Activated naive CD8-positive, alpha-beta T cell treated with anti-CD3 and anti-CD28 coated beads, Interleukin-2, amount 50 U/mL, for 24 hours (primary cell): ENCODE measurements at places on chromosomes 1 and 21.

DNA sequence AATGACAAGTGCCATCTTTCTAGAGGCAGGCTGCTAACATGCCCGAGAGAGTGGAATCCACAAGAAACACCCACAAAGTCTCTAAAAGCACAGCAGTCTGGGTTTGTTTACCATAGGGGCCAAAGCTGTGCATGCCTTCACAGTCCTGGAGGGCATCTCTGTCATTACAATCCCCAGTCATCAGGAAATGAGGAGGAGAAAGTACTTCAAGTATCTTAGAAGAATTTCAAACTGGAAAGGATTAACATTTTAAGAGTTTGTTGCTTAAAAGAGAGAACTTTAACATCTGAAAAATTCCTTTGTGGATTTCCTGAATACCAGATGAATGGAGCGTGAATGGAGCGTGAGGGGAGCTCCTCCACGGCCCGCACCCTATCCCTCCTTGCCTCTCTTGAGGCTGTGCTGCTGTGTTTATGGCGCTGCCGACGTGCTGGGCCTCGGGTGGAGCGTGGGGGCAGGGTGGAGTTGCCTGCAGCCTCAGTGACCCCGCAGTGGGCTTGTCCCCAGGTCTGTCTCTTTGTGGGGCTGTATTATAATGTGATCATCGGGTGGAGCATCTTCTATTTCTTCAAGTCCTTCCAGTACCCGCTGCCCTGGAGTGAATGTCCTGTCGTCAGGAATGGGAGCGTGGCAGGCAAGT is 23.3 kb downstream of the SLC6A17 start:
- no peak for DNase-seq

DNA sequence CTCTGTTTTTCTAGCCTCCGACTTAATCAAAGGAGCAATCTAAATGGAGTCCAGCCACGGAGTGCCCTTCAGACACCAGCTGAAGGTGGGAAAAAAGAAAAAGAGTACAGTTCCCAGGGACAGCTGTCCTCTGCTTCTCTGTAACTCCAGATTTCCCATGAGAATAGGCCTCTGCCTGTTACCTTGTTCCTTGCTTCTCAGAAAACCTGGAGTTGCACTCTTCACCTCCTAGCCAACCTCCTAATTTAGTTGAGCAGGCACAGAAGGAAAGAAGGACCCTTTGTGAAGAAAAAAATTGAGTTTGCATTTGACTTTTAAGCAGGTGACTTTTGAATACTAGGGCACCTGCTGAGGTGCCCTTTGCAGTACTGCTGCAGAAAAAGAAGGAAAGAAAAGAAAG is 8.3 kb downstream of the BARHL2 start:
- DNase-seq: no peak

- DNase-seq: no peak
Measured at GRCh38 chr1:43951021-43951985, 4.6 kb downstream of the IPO13 start.

DNA sequence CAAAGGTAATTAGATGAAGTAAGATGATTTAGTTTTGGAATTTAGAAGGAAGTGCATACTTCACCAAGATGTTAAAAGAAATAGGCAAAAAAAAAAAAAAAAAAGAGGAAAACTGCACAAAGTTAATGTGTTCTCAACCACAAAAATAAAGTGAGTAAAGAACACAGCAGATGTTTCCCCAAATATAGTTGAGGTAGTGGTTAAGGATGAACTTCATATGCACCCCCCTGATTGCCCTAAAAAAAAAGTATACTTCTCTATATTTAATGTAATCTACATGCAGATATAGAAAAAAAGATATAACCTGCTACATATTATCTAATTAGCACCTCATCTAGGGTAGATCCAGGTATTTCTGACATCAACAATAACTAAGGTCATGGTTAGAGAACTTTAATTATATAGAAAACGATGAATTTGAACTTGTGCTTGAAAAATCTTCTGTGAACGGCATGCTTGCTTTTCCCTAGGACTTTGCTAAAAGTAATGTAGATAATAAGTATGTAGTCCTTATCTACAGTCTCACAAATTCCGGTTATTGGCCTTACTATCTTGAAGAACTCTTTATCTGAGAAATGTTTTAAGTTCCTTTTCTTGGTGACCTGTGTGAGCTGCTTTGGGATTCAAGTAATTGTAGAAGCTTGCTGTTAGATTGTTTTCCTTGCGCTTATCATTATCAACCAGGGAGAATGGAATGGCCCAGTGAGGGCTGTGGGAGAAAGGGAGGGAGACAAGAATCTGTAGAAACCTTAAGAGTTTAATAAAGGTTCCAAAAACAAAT is 70.1 kb upstream of the LRRC7 start:
- no peak for DNase-seq

DNA sequence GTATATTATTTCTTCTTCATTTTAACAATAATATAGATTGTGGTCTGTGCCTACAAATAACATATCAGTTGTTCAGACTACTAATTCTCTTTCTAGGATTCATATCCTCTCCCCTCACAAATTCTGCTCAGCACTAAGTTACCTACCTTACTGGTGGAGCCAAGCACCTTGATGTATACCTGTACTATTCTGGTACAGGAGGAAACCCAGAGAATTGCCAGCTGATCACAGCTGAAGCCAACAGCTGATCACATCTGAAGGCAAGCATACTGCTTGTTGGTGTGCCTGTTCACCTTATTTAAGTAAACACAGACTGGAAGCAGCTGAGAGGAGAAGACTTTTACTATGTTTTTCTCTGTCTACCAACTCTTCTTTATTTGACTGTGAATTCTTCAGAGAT is 101.8 kb downstream of the PBX1 start:
- DNase-seq: no peak

GRCh38 chr1:76074321-76075187 is at the start of gene ST6GALNAC3:
ST6GALNAC3 (plus strand) TSS chr1:76074746.
- DNase-seq: peak; percentile 77

GRCh38 chr1:160127865-160128523 is 12.4 kb downstream of the ATP1A2 start:
- DNase-seq: no peak

GRCh38 chr1:19651141-19651737 is 7.1 kb downstream of the NBL1 start:
- peak; percentile 54 for DNase-seq

- no peak for DNase-seq
Measured at GRCh38 chr1:222129041-222129440, 387.2 kb upstream of the DUSP10 start.

- no peak for DNase-seq
Measured at GRCh38 chr1:192311281-192311680, 5.5 kb upstream of the RGS21 start.

GRCh38 chr21:34950980-34951379 is 98.1 kb downstream of the RUNX1 start:
- no peak for DNase-seq

DNA sequence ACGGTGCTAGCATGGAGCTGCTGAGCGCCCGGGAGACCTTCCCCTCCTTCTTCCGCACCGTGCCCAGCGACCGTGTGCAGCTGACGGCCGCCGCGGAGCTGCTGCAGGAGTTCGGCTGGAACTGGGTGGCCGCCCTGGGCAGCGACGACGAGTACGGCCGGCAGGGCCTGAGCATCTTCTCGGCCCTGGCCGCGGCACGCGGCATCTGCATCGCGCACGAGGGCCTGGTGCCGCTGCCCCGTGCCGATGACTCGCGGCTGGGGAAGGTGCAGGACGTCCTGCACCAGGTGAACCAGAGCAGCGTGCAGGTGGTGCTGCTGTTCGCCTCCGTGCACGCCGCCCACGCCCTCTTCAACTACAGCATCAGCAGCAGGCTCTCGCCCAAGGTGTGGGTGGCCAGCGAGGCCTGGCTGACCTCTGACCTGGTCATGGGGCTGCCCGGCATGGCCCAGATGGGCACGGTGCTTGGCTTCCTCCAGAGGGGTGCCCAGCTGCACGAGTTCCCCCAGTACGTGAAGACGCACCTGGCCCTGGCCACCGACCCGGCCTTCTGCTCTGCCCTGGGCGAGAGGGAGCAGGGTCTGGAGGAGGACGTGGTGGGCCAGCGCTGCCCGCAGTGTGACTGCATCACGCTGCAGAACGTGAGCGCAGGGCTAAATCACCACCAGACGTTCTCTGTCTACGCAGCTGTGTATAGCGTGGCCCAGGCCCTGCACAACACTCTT is 1.1 kb downstream of the TAS1R3 start:
- DNase-seq: no peak

DNA sequence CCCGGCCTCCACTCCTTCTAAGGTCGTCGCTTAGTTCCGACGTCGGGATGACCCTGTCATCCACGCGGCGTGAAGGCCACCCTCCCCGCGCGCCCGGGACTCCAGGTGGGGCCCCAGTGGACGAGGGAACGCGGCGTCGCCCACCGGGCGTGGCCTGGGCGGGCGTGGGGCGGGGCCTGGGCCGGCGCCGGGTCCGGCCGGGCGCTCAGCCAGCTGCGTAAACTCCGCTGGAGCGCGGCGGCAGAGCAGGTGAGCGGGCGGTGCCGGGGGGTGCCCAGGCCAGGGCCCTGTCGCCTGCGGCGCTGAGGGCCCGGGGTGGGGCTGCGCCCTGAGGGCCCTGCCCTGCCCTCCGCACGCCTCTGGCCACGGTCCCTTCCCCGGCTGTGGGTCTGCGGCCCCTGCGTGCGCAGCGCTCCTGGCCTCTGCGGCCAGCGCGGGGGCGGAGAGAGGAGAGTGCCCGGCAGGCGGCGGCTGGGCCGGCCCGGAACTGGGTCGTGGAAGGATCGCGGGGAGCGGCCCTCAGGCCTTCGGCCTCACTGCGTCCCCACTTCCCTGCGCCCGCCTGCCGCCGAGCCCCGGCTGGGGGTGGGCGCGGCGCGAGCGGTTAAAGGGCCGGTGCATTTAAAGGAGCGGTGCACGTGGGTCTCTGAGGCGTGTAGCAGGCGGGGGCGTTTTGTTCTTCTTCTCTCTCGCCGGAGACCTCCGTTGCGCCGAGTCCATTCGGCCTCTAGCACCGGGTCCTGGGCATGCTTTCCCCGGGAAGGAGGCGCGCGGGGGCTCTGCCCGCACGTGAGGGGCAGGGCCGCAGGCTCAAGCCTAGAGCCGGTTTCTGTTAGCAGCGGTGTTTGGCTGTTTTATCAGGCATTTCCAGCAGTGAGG is at the start of gene PSEN2:
Gene PSEN2 (plus strand): TSS at position 216 of the 879 bp plus-strand sequence. CDS start 11,292 bp downstream, outside the sequence.
- peak; percentile 74 for DNase-seq

DNA sequence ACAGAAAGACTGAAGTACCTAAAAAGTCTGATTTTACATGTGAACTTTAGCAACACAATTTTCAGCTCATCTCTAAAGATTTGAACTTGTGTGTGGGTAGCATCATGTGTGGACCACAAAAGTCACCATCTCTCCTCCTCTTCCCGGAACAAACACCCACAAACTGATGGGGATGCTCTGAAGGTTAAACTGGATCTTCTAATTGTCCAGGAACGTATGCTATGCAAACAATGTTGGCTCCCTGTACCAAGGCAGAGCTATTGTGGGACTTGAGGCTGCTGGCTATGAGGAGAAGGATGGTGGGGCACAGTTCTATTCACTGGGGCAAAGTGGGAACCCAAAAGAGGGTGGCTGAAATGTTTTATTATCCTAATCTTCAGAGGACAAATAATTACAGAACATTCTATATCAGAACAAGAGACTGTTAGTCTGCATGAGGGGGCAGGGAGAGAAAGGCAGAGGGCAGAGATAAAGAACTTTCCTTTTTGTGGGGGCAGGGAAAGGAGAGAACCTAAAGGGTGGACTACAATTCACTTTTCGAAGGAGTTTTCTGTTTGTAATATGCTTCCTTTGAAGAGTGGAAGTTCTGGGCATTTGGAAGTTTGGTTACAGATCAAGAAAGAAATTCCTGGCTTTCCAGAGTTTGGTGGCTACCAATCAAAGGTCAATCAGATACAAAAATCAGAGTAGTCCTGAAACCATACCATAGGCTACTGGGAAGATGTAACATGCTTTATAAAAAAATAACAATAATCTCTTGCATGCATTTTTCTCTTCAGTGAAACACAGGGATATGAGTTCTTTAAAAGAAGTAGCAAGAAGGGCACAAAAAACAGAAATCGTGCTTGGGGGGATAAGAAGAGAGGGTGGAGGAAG is 62.9 kb downstream of the GADD45A start:
- DNase-seq: no peak

- no peak for DNase-seq
Measured at GRCh38 chr1:229093238-229093540, 177.7 kb upstream of the RAB4A start.

DNA sequence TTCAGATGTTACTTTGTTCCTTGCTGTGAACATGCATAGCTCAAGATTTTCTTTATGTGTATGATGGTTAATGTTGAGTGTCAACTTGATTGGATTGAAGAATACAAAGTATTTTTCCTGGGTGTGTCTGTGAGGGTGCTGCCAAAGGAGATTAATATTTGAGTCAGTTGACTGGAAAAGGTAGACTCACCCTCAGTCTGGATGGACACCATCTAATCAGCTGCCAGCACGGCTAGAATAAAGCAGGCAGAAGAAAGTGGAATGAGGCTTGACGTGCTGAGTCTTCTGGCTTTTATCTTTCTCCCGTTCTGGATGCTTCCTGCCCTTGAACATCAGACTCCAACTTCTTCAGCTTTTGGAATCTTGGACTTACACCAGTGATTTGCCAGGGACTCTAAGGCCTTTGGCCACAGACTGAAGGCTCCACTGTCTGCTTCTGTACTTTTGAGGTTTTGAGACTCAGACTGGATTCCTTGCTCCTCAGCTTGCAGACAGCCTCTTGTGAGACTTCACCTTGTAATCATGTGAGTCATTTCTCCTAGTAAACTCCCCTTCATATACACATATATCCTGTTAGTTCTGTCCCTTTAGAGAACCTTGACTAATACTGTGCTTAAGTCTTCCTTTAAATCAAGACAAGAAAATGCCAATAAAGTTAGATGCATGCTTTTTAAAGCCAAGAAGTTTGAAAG is 626.6 kb downstream of the KCNT2 start:
- no peak for DNase-seq

- DNase-seq: no peak
Measured at GRCh38 chr1:160581961-160582360, 2.7 kb upstream of the CD84 start.

DNA sequence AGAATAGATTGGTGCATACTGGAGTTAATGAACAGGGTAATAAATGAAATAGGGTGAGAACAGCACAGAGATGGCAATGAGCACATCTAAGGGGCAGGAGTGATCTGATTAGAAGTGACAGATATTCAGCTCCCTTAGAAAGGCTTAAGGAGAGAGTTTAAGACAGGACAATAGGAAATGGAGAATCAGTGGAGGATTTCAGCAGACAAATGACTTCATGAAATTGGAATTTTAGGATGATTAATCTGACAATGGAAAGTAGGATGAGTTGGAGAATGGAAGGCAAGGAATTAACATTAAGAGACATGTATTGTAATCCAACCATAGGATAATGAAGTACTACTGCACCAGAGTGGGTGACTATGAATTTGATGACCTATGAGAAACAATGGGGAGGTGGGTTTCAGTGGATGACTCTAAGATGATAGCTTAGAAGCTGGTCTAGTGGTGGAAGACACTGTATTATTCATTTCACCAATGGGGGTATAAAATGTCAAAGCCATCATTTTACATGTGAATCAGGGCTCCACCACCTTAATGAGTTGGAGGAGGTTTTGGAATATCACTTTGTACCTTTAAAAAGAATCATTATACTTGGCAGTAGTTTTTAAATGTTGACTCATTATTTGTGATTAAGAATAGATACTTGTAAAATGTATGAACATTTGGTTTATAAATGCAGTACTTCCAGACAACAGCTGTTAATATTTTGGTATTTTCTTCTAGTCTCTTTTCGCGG is 139.1 kb downstream of the PLA2G4A start:
- no peak for DNase-seq

- DNase-seq: no peak
Measured at GRCh38 chr1:185938396-185938795, 204.2 kb downstream of the HMCN1 start.
